ENCODE measurements at places on chromosomes 3 and 15. TPM values are rescaled to one million over a fixed set of nuclear protein-coding genes. Genes with fewer than 3 reads are reported as not detected.

- no peak for DNase-seq
These were observed 23.0 kb upstream of the GATA2 start for GRCh38 chr3:128515967-128516366.

Gene IL17RD
- 2.4 TPM for total RNA-seq

- no peak for DNase-seq
These were observed 33.0 kb downstream of the DNAH1 start for GRCh38 chr3:52349131-52349530.

- no peak for DNase-seq
These were observed 71.3 kb downstream of the CNTN6 start for GRCh38 chr3:1164101-1164500.

Gene ARMC8
- 50.6 TPM for total RNA-seq

GRCh38 chr3:5188419-5189221 is 1.1 kb downstream of the EDEM1 start:
- DNase-seq, result peak; percentile 36

DNA sequence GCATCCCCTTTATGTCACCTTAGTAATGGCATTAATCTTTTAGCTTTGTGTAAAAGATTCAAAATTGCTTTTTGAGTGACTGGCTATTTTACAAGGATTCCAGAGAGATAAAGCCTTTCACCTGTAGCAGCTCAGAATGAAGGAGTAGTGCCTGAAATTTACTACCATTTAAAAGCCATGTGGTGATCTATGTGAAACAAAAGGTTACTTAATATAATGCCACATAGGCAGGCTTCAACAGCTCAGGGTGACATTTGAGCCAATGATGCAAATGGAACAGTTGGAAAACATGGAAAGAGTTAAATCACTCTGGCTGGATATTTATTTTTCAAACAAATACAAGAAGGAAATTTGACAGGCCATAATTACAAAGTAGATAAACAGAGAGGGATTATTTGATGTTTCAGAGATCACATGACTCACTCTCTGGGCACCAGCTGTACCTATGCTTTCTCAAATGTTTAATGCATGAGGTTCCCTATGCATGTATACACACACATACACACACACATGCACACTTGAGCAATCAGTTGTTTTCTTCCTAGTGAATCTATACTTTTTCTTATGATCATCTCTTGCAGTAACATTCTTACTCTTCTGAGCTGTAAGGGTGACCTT is 171.5 kb downstream of the ZMAT3 start:
- no peak for DNase-seq

- no peak for DNase-seq
These were observed 290.4 kb upstream of the CTDSPL start for GRCh38 chr3:37571269-37571668.

Gene B3GALNT1
- 21.6 TPM for total RNA-seq

- DNase-seq, result no peak
These were observed 483.2 kb upstream of the TBL1XR1 start for GRCh38 chr3:177680472-177680821.

- DNase-seq, result no peak
These were observed 51.1 kb upstream of the WNT5A start for GRCh38 chr3:55538158-55538557.

Gene JAGN1
- total RNA-seq, result 31.8 TPM

GRCh38 chr3:46261926-46262594 is 19.8 kb downstream of the CCR3 start:
- DNase-seq, result no peak

Gene B4GALT4
- total RNA-seq, result 19.3 TPM

Gene OSTN
- not detected for total RNA-seq

Gene REC114
- total RNA-seq, result not detected

GRCh38 chr3:134312873-134313846 is 61.1 kb downstream of the AMOTL2 start:
- peak; percentile 89 for DNase-seq

Gene DHFR2
- total RNA-seq, result 7.4 TPM

- DNase-seq, result no peak
These were observed 61.3 kb downstream of the ZDHHC19 start for GRCh38 chr3:196149831-196150301.

DNA sequence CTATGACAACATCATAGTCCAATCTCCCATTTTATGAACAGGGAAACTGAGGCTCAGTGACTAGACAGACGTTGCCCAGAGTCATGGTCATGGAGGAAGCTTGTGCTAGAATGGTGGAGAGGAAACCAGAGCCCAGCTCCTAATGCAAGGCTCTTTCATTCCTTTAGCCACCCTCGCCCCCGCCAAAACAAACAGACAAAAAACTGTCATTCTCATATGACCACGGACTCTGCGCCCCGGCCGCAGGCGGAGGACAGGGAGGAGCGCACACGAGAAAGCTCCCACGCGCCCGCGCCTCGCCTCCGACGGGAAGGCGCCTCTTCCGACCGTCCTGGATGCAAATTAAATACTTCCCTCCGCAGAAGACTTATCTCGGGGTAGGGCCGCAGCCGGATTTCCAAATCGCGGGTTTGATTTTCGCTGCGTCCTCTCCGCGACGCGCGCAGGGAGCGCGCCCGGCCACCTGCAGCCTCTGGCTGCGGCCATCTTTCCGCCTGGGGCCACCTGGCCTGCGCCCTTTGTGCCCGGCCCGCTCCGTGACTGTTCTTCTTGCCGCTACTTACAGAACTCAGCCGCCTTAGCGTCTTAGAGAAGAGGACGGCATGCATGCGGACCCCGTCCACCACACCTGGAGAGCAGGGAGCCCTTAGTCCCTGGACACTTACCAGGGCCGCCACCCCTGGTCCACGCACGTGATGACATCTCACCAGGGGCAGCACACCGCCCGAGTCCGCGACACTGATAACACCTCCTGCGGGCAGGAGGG is 670 bp upstream of the ATP13A3 start:
- peak; percentile 51 for DNase-seq

DNA sequence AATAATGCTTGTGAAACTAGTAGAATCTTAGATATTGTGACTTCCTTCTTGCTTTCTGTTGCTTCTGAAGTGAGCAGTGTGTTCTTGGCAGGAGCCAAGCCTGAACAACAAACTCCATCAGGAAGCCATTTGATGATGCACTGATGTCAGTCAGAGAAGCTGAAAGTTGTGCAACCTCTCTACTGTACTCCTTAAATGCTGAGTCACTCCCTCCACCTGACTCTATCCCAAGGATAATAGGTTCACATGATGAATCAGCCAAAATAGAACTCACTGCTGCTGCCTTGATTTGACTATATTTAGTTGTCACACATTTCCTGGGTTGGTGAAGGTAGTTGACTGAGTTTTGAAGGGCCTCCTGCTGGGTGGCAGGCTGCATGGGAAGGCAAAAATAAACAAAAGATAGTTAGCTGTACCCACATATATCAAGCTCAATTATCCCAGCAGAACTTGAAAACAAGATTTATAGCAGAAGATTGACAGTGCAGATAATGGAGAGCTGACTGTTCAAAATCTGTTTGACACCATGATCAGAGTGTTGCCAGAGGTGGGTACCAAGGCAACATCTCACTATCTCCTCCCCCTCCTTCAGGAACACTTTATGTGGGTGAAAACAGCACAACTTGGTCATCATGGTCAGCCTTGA is 328.4 kb upstream of the DPH6 start:
- no peak for DNase-seq

DNA sequence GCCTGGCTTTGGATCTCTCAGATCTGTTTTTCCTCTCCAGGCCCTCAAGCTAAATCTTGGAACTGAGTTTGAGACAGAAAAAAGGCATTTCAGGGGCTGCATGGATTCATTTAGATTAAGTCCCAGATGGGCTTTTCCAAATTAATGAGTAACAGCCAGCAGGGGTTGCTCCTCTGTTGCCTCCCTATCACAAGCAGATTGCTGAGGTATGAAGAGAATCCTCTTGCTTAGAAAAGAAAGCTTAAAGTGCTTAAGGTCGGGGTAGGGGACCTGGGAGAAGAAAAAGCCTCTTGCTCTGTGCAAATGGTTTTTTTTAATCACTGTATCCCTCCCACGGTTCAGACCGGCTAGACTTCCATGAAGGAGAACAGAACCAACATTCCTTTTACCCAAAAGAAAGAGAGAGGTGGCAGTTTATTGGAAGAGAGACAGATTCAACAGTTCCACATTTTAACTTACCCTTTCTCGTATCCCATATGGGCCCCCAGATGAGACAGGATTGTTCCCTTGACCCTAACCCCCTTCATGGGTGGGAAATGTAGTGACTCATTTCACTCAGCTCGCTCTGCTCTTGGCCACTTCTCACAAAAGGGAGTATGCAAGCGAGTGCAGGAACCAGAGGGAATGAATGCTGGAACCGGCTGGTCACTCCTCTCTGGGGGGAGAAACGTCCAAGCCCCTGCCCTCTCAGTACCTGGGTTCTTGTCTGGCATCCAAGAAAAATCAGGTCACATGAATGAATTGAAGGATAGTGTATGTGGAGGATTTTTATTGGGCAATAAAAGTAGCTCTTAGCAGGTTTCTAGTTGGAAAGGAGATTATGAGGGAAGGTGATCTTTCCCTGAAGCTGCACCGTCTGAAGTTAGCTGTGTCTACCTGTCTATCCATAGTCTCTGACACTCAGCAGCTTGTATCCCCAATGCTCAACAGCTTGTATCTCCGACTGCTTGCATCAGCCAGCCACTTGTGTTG is 745.2 kb downstream of the SI start:
- no peak for DNase-seq

Gene MAP4
- total RNA-seq, result 202 TPM

Gene PPM1L
- 12.7 TPM for total RNA-seq

Gene CGNL1
- 68.1 TPM for total RNA-seq

DNA sequence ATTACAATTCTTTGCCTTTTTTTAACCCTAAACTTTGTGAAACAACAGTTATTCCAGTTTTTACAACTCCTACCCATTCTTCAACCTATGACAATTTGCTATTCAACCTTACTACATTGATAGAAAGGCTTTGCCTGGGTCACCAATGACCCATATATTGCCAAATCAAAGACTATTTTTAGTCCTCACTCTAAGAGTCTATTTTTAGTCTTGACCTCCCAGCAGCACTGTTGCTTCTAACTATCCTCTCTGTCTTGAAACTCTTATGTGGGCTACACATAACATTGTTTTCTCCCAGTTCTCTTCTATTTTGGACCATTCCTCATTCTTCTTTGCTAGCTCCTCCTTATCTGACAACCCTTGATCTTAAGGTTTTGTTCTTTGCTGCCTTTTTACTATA is 71.4 kb downstream of the C3orf80 start:
- DNase-seq, result no peak

Gene CORO2B
- 3.0 TPM for total RNA-seq

GRCh38 chr3:163953526-163953925 is 1124.8 kb downstream of the SI start:
- no peak for DNase-seq

DNA sequence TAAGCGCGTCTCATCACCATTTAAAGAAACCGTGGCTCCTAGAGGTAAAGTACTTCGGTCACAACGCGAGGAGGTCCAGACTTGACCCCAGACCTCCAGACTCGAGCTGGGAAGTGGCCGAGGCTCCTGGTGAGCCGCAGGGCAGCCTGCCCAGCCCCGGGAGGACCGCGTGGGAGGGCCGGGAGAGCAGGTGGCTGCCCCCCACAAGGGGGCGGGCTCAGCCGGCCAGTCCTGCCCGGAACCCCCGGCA is at the start of gene SLC27A2:
SLC27A2 (plus strand) TSS at position 228 of the 250 bp plus-strand sequence. CDS start 232 bp downstream, outside the sequence.
- DNase-seq, result peak; percentile 44

GRCh38 chr15:89675606-89676005 is 3.6 kb downstream of the PLIN1 start:
- DNase-seq, result no peak
